Activated naive CD4-positive, alpha-beta T cell (primary cell): ENCODE measurements at places on chromosomes 7 and 10.

GRCh38 chr7:50806143-50806542 is 23.4 kb upstream of the GRB10 start:
- no peak for DNase-seq

- DNase-seq, result no peak
Measured at GRCh38 chr7:47866120-47866519, 82.1 kb downstream of the PKD1L1 start.

DNA sequence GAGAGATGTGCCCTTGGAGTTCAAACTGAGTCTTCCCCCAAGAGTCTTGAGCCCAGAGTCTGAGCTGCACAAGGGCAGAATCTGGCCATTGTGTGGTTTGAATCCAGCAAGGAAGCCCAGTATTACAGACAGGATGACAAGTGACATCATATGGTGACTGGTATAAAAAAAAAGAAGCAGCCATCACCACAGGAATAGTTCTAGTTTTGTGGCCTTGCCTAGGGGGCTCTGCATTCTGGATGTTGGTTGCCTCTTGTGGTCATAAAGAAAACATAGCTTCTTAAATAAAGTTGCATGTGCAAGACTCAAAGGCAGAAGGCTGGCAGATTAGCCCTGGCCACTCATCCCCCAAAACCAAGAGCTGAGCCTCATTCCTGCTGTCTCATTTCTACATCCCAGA is 16.8 kb upstream of the LRRC72 start:
- DNase-seq, result no peak

- DNase-seq, result no peak
Measured at GRCh38 chr10:7157091-7157490, 253.7 kb downstream of the SFMBT2 start.

GRCh38 chr10:82581940-82582339 is 706.9 kb downstream of the NRG3 start:
- DNase-seq, result no peak

DNA sequence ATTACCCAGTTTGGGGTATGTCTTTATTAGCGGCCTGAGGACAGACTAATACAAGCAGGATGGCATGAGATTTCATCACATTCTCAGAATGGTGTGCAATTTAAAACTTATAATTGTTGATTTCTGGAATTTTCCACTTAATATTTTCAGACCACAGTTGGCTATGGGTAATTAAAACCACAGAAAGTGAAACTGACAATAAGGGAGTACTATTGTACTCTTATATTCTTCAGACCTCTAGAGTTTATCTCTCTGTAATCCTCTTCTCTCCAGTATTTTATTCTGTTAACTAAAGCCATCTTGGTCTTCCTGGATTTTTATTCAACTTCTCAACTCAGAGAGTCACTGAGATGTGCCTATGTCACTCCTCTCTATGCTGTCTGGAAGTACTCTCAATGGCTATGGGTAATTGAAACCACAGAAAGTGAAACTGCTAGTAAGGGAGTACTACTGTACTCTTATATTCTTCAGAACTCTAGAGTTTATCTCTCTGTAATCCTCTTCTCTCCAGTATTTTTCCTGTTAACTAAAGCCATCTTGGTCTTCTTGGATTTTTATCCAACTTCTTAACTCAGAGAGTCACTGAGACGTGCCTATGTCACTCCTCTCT is 118.3 kb downstream of the PPP1R17 start:
- DNase-seq, result no peak

GRCh38 chr10:79981450-79982361 is 32.8 kb upstream of the SFTPD start:
- no peak for DNase-seq

DNA sequence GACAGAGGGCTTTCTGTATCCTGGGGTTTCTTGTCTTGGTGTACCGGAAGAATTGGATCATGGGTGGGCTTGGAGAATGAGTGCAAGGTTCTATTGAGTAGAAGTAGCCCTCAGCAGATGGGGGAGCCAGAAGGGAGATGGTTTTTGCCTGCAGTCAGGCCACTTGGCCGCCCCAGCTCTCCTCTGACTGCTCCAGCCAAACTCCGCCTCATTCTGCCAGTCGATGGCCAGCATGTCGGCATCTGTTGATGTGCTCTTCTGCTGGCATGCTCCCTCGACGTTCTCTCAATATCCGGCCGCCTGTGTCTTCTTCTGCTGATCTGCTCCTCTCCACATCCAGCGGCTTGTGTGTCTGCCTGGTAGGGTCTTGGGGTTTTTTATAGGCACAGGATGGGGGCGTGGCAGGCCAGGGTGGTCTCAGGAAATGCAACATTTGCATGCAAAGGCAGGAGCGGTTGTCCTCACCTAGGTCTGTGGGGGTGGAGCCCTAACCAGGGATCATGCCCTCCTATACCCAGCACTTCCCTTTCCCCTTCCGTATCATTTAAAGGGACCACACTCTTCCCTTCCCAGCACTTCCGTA is 40.2 kb upstream of the TNS3 start:
- DNase-seq, result no peak

DNA sequence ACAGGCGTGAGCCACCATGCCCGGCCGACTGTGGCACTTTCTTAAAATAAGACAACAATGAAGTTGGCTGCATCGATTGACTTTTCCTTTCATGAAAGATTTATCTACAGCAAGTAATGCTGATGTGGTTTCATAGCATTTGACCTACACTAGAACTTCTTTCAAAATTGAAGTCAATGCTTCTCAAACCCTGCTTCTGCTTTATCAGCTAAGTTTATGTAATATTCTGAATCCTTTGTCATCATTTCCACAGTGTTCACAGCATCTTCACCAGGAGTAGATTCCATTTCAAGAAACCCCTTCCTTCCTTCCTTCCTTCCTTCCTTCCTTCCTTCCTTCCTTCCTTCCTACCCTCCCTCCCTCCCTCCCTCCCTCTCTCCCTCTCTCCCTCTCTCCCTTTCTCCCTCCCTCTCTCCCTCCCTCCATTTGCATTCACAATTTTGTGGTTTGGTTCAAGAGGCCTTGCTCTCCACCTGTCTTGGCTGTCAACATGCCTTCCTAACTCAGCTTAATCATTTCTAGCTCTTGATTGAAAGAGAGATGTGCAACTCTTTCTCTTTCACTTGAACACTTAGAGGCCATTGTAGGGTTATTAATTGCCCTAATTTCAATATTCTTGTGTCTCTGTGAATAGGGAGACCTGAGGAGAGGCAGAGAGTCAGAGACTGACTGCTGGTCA is 52.1 kb downstream of the HDAC9 start:
- no peak for DNase-seq

- DNase-seq, result no peak
Measured at GRCh38 chr7:152130658-152131590, 105.5 kb downstream of the GALNT11 start.

DNA sequence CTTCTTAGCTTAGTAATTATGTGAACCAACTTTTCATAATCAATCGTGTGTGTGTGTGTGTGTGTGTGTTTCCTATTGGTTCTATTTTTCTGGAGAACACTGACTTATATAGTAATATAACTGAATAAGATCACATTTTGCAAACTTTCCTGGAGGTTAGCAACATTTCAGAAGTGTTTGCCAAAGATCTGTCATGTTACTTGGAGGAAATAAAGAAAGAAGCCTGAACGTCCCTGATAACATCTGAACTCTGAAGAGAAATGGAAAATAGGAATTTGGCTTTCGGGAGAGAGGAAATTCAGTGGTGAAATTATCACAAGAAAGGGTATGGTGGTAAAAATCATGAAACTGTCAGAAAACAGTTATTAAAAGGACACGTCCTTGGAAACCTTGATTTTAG is 984.4 kb upstream of the AUTS2 start:
- no peak for DNase-seq

DNA sequence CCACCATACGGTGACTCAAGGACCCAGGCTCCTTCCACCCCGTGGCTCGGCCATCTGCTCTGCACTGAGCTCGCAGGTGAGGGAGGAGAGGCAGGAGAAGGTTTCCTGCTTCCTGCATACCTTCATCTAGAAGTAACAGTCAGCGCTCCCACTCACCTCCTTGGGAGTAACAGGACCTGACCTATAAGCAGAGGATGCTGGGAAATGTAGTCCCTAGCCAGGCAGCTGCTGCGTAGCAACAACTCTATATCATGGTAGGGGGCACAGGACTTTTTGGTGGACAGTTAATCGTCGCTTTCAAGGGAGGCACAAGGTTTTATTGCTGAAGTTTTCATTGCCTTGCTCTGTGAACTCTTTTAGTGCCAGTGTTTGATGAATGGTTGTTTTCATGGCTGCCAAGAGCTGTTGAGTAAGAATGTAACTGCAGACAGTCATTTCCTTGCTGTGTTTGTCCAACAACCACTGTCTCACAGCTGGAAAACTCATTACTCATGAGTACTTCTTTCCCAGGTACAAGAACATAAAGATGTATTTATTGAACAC is 10.2 kb upstream of the ZFYVE27 start:
- DNase-seq, result no peak

DNA sequence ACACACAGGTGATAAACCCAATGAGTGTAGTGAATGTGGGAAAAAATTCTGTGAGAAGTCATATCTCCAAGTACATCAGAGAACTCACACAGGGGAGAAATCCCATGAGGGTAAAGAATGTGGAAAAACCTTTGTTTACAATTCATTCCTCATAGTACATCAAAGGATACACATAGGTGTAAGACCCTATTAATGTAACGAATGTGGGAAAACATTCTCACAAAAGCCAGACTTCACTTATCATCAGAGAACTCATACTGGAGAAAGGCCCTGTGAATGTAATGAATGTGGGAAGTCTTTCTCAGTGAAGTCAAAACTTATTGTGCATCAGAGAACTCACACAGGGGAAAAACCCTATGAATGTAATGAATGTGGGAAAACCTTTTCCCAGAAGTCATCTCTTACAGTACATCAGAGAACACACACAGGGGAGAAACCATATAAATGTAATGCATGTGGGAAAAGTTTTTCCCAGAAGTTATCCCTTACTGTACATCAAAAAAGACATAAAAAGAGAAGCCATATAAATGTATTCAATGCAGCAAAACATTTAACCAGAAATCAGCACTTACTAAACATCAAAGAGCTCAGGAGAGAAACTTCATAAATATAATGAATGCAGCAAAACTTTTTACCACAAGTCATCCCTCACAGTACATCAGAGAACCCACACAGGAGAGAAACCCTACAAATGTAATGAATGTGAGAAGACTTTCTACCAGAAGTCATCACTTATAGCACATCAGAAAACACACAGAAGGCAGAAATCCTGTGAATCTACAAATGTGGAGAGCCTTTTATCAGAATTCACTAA is 49.8 kb downstream of the ZNF239 start:
- no peak for DNase-seq

- DNase-seq, result no peak
Measured at GRCh38 chr10:76281659-76282058, 850.2 kb downstream of the LRMDA start.

- DNase-seq, result no peak
Measured at GRCh38 chr7:113071465-113071864, 15.2 kb downstream of the GPR85 start.

DNA sequence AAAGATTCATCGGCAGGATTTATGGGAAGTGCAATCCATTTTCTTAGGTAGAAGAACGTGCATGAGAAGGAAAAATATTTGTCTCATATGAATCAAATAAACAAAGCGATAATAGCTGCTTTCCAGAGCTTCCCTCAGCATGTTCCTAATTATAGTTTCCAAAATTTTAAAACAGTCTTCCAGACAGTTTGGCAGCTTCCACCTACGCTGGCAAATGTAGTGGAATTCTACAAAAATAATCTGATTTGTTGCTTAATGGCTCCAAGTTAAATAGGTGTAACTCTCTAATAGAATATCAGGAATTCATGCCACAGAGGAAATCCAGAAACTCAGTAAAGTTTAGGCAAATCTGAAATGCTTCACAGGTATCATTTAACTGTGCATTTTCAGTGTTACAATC is 23.3 kb upstream of the AGBL3 start:
- DNase-seq, result no peak

DNA sequence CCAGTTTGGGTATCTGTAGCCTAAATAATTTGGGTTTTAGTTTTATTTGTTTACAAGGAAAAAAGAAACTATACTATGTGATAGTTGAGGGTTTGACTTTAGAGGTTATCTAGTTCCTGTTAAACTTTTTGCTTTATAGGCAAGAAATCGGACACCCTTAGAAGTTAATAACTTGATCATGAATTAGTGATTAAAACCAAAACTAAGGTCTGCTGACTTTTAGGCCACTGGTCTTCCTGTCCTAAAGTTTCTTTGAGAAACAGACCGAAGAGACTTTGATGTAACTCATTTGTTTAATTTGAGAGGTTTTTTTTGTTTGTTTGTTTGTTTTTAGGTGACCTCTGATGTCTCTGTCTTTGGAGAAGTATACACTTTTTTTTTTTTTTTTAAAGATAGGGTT is 59.7 kb downstream of the PHTF2 start:
- DNase-seq, result no peak

- DNase-seq, result no peak
Measured at GRCh38 chr10:27746397-27747095, 927 bp upstream of the MKX start.

DNA sequence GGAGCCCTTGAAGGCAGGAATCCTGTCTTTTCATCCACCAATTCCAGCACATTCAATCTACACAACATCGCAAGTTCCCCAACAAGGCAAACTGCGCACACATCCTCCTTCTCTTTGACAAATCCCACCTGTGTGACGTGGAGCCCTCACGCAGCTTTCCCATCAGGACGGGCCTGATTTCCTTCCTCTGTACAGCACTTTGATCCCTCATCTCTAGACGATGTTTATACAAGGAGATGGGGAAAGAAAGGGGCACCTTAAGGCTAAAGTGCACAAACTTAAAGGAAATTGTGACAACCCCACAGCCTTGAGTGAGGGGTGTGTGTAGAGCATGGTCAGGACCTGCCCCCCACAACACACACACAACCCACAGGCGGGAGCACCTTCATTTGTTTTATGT is 97.2 kb downstream of the PRKAG2 start:
- DNase-seq, result no peak

DNA sequence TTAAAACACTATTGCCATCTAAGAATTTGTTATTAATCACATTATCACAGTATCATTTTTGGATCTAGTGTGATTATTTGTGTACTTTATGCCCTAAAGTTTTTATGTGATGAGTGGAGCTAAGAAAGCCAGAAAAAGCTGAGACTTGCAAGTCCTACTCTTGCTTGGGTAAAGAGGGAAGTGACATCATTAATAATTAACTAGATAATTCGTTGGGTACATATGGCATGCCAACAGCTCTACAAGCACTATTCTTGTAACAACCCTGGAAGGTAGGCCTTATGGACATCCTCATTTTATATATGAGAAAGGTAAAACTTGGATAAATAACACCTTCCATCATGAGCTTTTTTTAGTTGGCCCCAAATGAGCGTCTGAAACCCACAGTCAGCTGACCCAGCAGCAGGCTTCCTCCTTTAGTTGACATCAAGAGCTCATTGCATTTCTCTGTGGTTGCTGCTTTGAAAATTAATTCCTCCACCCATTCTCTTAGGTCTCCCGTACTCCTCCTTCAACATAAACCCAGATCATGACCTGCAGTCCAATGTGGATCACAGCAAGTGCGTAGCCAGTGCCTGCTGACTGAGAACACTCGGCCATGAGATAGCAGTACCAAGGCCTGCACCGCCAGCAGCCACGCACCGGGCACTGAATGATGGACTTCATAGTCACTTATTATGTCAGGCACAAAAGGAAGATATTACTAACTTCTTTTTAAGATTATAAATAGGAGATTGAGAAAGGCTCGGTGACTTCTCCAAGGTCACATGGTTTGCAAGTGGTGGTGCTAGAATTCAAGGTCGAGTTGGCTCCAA is 292.0 kb upstream of the AOAH start:
- DNase-seq, result no peak
